Small intestine (tissue), 16 donors: ENCODE measurements at places on chromosomes 6 and 20. TPM values are rescaled to one million over a fixed set of nuclear protein-coding genes. Genes with fewer than 3 reads are reported as not detected.

- DNase-seq: no peak
Measured at GRCh38 chr20:3406481-3407039, 909 bp downstream of the DNAAF9 start.

DNA sequence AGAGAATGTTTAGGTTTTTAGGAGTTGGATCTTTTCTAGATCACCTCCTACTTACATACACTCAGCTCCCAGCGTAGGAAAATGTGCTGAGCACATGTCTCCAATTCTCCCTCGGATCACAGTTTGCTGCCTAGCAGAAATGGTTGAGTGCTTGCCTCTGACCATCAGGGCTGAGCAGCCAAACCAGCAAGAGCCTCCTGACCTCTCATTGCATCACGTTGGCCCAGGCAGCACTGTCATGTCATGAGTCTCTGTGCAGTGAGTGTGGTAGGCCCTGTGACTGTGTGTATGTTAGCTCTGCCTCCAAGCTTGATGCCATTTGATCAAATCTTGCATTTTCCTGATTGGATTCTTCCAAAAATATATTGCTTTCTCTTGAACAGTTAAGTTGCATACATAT lies 112.0 kb downstream of the LRRC1 start:
- DNase-seq: no peak

- DNase-seq: no peak
Measured at GRCh38 chr6:148761527-148762011, 14.7 kb downstream of the UST start.

- DNase-seq: peak; percentile 61
Measured at GRCh38 chr6:5996714-5997419, 9.9 kb downstream of the NRN1 start.

GRCh38 chr6:13484138-13484708 lies 3.2 kb downstream of the GFOD1 start:
- peak; percentile 52 for DNase-seq

- DNase-seq: no peak
Measured at GRCh38 chr6:47687432-47687831, 10.9 kb upstream of the ADGRF4 start.

- DNase-seq: no peak
Measured at GRCh38 chr20:50062006-50062838, 50.7 kb downstream of the UBE2V1 start.

DNA sequence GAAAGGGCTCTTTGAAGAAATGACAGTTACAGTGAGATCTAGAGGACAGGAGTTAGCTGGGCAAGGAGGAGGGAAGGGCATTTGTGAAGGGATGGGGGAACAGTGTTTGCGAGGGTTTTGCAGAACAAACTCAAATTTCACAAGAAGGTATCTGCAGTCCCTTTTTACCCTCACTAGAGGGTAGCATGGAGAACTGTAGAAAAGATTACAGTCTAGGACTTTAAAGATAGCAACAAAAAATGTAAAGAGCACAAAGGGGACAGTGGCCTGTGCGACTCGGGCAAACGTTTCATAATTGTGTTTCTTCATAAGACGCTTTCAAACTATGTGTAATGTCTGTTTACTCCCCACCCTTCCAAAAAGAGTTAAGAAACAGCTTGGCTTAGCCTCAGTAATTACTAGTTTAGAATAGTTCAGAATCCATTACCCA lies 21.2 kb upstream of the ASXL1 start:
- no peak for DNase-seq

The NKX2-2 gene
- 1.1 TPM for polyA plus RNA-seq

The APCDD1L gene
- polyA plus RNA-seq: not detected

The SLC17A9 gene
- polyA plus RNA-seq: 0.22 TPM

The OR2H2 gene
- polyA plus RNA-seq: not detected

The FERMT1 gene
- 7.4 TPM for polyA plus RNA-seq
